ENCODE measurements at places on chromosomes 7 and 10.

DNA sequence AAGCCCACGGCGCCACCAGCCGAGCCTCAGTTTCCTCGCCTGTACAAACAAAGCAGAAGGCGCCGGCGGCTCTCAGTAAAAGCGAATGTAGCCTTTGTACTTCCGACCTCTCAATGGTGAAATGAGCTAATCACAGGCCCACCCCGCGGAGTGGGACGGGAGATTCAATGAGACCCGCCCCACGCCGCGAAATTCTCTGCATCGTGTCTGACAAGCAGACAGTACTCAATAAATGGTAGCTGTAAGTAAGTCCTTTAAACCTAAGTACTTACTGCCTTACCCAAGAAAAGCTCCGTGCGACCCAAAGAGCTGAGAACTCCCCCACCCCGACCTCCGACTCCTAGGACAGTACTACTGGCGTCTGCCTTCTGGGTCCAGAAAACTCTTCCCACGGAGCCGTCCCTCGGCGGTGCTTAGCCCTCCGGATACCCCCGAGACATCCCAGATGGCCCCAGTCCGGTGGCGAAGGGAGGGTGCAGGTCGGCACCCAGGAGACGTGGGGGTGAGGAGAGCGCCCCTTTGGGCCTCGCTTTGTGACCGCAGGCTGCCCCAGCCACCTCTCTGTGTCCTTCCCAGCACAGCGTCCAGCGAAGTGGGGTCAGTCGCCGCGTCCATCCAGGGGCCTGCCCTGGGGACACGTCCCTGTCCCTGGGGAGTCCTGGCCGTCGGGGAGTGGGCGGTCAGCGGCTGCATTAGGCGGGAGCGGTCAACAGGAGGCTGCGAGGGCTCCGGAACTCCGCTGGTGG lies 972 bp upstream of the CXCL12 start:
- DNase-seq, result no peak

- DNase-seq, result no peak
Observed at GRCh38 chr7:135709508-135709907, 18.5 kb downstream of the SLC13A4 start.

DNA sequence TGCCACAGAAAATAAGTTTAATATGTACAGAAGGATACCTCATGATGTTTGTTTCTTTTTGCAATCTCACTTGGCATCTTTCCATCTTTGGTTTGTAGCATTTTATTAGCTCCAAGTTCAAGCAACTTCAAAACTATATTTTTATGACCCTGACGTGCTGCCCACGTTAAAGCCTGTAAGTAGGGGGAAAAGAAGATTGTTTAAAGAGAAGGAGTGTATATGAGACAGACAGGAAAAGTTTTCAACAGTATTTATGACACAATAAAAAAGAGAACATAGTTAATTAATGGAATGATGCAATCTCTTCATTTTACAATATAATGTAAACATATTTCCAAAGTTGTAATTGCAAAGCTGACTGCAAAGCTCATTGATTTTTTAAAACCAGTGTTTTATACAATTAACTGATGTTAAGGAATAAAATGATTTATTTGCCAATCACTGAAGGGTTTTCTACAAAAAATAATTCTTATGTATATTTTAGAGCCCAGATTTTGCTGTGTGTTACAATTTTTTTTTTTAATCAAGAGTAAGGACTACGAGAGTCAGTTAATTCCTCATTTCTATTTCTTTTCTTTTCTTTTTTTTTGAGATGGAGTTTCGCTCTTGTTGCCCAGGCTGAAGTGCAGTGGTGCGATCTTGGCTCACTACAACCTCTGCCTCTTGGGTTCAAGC lies 42.5 kb downstream of the ASZ1 start:
- DNase-seq, result no peak

DNA sequence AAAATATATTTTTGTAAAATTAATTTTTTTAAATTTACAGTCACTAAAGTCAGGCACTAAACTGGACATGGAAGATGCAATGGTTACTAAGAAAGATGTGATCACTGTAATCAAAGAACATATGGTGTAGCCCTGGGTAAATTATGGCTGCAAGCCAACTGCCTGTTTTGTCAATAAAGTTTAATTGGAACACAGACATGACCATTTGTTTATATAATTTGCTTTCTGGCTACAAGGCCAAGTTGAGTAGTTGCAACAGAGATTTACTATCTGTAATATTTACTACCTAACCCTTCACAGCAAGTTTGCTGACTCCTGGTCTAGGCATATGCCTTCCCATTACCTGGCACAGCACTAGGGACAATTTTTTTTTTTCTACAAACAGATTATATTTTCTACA lies 448.9 kb downstream of the ADRA2A start:
- no peak for DNase-seq

DNA sequence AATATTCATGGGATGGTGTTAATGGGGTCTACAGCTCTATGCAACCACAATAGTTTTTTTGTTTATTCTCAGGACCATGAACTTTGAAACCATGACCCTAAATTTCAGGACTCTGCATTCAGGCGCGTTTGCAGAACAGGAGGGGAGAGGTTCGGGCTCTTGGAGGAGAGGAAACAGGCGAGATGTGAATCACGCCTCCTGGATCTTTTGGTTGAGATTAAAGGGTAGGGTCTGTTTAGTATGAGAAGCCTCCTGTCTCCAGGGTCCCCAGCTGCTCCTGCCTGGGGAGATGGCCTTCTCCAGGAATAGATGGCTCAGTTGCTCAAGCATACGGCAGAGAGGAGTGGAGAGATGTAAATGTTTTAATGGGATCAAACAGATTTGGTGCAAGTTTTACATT lies 18.2 kb downstream of the TLL2 start:
- DNase-seq, result no peak

GRCh38 chr7:148042935-148043631 lies 547.5 kb upstream of the C7orf33 start:
- DNase-seq, result no peak

GRCh38 chr10:93039110-93039509 lies 21.5 kb upstream of the CYP26C1 start:
- no peak for DNase-seq

GRCh38 chr10:109906316-109906715 lies 17.0 kb downstream of the XPNPEP1 start:
- DNase-seq, result no peak

- DNase-seq, result no peak
Observed at GRCh38 chr7:43643846-43644245, 60.9 kb downstream of the STK17A start.

DNA sequence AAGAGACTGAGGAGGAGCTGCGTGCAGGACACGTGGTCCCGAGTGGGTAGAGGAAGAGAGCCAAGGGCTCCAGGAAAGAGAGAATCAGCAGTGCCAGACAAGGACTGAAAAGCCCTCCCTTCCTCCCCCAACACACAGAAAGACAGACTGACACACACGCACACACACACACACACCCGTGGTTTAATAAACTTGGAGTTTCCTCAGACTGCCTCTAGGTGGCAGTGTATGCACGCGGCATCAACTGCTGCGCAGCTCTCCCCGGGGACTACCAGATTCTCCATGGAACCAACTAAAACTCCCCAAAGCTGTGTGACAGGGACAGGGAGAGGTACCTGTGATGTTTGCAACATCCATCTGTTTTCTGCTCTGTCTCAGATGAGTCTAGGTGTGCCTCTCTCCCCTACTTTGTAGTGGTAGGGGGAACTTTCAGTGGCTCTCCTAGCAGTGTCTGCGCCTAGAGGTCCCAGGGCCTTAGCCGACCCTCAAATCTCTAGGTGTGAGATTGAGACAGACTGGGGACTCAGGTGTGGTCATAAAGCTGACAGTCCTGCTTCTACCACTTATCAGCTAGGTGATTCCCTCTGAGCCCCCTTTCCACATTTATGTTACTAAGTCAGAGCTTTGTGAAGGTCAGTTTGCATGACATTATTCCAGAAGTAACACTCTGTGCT lies 9.3 kb upstream of the TSPAN14 start:
- DNase-seq, result peak; percentile 75

- DNase-seq, result no peak
Observed at GRCh38 chr7:106824458-106824857, 40.6 kb upstream of the PIK3CG start.

- no peak for DNase-seq
Observed at GRCh38 chr7:85019176-85019575, 167.7 kb downstream of the SEMA3D start.

DNA sequence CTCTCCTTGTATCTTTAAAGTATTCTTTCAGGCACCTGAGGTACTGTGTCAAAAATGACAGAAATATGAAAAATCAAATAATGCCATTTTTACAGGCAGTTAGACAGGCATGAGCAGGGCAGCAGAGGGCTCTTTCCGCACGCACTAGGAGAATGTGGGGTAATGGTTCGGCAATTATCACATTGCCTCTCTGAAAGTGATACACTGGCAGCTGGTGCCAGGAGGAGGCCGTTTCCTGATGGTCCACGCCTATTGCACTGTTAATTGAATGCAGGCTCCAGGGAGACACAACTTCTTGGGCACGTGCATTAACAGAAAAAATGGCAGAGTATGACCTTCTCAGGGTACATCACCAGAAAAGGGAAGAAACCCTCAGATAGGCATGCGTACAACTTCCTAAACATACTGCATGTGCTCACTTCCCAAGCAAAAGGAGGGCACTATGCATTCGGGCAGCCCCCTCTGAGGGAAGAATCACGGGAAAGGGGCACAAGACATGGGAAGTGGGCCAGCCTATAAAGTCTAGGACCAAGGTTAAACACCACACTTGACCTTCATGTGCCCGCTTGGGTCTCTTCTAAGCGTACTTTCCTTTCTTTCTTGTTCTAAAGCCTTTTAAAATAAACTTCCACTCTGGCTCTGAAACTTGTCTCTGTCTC lies 161.7 kb downstream of the TNS3 start:
- DNase-seq, result no peak

DNA sequence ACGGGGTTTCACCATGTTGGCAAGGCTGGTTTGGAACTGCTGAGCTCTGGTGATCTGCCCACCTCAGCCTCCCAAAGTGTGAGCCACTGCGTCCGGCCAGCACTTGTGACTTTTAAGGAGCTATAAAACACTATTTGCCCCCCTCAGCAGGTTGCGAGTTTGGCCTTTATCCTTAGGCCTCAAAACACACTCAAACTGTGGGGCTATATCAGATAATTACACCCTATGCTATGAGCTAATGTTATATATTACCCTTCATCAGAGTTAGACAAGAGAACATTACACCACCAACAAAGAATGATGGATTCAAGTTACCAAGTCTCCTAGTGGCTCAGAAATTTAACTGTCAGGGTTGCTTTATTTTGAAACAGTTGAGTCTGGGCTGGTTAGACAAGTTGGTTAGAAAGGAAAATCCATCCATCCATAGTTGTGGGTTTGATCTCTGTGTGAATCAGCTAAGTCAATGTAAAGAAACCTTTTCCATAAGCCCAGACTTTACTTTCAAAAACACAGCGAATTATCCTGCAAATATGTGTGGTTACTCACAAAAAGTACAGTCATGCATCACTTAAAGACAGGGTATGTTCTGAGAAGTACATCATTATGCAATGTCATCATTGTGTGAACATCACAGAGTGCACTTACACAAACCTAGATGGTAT lies 115.8 kb downstream of the SEMA3D start:
- no peak for DNase-seq

DNA sequence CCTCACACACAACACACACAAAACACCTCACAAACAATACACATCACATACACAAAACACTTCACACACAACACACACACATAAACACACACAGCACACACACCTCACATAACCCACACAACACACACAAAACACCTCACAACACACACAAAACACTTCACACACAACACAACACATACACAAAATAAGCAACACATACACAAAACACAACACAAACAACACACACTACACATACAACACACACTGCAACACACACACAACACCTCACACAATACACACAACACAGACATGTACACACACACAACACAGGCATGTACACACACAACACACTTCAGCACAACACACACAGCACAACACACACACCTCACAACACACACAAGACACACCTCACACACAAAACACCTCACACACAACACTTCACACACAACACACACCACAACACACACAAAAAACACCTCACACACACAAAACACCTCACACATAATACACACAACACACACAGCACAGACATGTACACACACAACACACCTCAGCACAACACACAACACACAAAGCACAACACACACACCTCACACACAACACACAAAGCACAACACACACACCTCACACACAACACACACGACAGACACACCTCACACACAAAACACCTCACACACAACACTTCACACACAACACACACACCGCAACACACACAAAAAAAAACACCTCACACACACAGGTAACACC lies 107.5 kb downstream of the TNS3 start:
- DNase-seq, result no peak

GRCh38 chr7:45098983-45099839 lies 10.4 kb upstream of the NACAD start:
- no peak for DNase-seq

GRCh38 chr7:151311294-151311864 lies 30.2 kb upstream of the NUB1 start:
- DNase-seq, result no peak

DNA sequence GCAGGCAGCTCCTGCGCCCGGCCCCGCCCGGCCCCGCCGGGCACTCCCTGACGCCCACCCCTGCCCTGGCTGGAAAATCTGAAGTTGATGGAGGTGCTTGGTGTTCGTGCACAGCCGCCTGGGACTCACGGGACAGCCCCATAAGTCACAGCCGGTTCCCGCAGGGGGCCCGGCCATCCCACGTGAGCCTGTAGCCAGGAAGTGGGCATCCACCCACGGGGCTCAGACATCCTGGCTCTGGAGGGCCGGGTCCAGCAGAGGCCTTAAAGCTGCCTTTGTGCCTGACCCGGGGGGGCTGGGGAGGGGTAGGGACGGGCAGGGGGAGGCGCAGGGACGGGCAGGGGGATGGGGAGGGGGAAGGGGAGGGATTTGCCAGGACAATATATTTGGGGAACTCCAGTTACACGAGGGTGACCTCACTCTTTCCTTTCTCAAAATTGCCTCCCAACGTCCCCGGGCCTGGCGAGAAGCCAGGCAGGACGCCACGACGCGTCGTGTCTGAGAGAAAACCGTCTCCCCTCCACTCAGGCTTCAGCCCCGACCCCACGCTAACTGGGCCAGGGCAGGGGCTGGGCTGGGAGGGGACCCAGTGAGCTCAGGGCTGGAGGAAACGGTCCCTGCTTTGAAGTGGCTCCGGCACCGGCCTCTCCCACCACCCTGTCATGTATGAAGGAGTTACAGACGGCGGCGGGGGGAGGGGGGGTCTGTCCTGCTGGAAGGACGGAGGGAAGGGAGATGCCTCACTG lies 82.1 kb upstream of the PDGFA start:
- DNase-seq, result no peak

- no peak for DNase-seq
Observed at GRCh38 chr10:29973921-29974320, 85.5 kb downstream of the JCAD start.

DNA sequence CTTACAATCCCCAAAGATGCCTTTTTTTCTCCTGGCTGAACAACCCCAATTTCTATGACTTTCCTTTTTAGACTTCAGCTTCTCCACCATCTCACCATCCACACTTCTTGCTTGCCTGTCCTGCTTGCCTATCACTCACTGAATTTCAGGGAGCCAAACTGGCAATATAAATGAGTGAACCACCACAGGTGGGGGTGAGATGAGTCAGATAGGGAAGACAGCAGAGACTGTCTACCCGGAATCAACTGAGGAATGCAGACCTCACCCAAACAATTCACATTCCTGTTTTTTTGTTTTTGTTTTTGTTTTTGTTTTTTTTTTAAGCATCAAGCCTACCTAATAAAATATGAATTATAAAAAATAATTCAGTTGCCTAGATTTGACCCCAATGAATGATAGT lies 273.8 kb downstream of the NRG3 start:
- DNase-seq, result no peak

GRCh38 chr7:79420464-79420863 lies 33.0 kb downstream of the MAGI2 start:
- no peak for DNase-seq

GRCh38 chr10:114350751-114351150 lies 53.6 kb downstream of the AFAP1L2 start:
- no peak for DNase-seq
